Stimulated activated CD4-positive, alpha-beta T cell treated with anti-CD3 and anti-CD28 coated beads, TNF-alpha, amount 100 ng/mL, for 24 hours (primary cell): ENCODE measurements at places on chromosomes 4 and X.

DNA sequence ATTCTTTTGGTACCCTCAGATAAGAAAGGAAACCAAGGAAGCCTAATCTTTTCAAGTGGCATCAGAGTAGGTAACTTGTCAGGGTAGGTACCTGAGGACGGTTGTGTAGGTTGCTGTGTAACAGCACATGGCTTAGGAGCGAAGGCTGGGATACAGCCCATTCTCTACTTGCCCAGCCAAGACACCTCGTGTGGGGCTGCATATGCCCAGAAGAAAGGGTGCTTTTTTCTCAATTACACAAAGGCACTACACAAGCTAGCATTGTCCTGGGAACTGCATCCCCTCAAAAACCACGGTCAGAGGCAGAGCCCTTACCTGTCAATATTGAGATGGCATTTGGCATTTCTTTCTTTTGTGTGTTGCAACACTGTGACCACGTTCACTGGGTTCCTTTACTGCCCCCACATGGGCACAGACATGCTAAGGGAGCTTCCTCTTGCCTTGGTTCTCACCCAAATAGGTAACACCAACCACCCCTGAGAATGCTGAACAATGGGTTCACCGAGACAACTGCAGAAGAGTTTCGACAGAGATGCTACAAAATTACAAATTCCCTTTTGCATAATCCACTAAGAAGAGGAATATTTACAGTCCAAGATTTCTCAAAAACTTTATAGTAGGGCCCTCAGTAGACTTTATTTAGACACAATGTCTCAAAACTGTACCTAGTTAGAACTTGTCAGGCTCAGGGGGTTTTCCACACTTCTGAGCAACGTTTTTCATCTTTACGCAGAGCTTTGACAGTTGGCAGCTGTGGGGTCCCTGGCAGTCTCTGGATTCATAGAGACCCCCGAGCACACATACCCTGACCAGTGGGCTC, 35.8 kb upstream of the TNIP3 start:
- DNase-seq = no peak

DNA sequence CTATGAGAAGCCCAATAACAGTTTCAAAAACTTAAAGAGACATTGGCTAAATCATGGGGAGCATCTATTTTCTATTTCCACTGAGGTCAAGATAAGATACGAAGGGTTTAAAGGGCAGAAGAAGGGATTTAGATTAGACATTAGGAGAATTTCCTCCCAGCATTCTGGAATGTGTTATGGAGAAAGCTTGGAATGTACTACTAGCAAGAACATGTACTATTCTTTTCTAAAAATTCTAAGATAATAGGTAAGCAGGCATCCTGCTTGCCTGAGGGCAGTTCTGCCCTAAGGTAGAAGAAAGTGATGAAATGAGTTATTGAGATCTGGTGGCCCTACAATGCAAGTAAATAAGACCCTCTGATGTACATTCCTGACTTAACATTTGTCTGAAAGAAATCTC, 279.2 kb downstream of the NR3C2 start:
- DNase-seq = no peak

DNA sequence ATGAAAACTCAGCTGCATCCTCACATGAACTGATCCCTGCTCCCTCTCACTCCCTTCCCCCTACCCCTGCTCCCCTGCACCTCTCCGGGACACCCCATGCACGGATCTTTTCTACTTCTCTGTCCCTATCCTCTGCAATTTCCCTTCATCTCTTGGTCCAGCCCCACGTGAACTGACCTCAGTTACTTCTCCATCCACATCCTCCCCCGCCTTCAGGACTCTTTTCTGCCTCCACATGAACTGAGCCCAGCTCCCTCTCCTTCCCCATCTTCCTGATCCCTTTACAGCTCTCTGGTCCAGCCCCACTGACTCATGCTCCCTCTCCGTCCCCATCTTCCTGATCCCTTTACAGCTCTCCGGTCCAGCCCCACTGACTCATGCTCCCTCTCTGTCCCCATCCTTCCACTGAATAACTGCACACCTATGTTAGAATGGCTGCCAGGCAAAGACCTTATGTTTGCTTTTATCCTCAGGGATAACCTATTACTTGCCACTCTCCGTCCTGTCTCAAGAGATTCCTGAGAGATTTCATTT, 5.6 kb downstream of the CETN2 start:
- no peak for DNase-seq

DNA sequence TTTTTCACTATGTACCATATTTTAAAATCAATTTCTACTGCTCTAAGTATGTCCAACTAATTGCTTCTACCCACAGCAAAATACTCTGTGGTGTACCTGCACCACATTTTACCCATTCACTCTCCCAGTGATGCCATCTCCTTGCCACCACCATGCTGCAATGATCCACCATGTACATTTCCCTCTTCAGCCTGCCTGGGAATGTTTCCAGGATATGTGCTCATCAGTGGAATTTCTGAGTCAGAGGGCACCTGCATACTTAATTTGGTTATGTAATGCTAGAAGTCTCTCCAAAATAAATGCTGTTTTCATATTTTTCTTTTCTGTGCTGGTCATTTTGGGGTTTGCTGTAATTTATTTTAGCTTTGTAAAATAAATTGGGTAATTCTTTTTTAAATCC, 33.2 kb upstream of the OCIAD2 start:
- DNase-seq = no peak

GRCh38 chr4:42501624-42502401, 104.5 kb downstream of the SHISA3 start:
- no peak for DNase-seq

GRCh38 chr4:104248726-104249125, 246.0 kb downstream of the CXXC4 start:
- DNase-seq = no peak

GRCh38 chrX:29948653-29949052, 266.7 kb upstream of the MAGEB2 start:
- DNase-seq = no peak

DNA sequence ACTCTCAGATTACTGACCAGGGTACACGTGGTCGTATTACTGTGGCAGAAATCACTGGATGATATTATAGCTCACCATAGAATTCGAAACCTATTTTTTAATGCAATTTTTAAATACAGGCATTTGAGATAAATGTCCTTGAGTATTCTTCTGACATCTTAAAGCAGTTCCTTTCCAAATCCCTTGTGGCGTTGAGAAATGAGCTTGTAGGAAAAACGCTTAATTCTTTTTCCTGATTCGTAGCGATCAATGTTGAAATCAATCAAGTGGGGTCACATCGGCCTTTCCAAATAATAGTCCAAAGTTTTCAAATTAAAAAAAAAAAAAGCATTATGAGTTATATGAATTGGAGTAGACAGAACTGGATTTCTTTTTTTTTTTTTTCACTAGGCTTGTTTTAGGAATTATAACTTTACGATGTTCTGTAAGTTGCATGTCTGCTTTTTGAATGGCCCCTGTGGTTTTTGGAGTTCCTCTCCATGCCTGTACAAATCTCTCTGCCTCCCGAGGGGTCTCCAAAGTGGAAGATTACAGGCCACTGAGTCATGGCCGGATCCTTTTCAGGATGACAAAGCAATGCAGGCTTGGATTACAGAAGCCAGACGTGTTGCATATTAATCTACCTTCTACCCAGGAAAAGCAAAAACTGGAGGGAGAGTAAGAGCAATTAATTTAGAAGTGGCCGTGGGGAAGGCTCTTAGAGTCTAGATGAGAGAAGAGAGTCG, 226.1 kb downstream of the SHOX start:
- DNase-seq = no peak

DNA sequence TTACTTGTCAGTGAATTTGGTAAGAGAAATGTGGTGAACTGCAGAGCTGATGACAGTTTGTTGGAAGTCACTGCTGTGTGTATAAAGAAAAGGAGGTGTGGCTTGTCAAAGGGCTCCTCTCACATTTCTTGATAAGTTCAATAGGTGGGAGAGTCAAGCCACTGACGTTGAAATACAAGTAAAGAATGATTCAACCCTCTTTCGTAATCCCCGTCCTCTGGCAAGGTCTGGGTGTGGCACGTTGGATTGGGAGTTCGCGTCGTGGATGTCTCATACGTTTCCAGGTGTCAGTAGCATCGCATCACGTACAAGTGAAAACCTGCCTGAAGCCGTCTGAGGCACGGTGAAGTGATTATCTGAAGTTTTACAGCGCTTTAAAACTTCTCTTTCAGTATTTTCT, 76.4 kb downstream of the EGF start:
- DNase-seq = no peak

GRCh38 chr4:153143527-153144348, 60.5 kb upstream of the TRIM2 start:
- no peak for DNase-seq

- DNase-seq = no peak
Measured at GRCh38 chr4:143641361-143641760, 59.1 kb downstream of the FREM3 start.

DNA sequence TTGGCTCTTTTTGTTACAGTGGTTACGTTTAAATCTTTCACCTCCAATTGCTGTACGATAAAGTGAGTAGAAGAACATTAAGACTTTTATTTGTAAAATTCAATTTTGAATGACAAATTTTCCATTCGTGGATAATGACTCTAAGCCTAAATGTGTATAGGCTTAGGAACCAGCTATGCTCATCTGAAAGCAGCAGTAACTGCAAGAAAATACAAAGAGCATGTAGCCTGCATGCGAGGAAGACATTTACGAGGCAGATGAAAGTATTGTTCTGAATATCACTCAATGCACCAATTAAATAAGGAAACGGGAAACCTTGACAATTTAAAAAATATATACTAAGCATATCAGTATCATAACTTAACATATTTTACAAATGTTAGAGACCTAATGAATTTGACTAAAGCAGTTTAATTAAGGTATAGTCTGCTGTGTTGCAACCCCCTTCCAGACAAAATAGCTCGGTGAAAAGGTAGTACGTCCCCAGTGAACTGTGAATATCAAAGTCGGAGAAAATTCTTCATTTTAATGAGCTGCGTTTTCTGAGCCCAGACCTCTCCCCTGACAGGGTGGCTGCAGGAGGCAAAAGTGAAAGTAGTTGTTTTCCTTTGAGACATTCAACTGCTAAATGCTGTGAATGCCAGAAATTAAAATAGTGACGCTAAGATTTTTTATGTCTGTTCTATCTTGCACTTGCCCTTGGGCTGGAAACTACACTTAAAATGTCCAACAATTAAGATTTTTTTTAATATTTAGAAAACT, 1236.5 kb upstream of the TENM3 start:
- DNase-seq = no peak

- DNase-seq = no peak
Measured at GRCh38 chr4:81898862-81899504, 427.3 kb upstream of the RASGEF1B start.

GRCh38 chrX:41273638-41274037, 60.3 kb upstream of the DDX3X start:
- DNase-seq = no peak

DNA sequence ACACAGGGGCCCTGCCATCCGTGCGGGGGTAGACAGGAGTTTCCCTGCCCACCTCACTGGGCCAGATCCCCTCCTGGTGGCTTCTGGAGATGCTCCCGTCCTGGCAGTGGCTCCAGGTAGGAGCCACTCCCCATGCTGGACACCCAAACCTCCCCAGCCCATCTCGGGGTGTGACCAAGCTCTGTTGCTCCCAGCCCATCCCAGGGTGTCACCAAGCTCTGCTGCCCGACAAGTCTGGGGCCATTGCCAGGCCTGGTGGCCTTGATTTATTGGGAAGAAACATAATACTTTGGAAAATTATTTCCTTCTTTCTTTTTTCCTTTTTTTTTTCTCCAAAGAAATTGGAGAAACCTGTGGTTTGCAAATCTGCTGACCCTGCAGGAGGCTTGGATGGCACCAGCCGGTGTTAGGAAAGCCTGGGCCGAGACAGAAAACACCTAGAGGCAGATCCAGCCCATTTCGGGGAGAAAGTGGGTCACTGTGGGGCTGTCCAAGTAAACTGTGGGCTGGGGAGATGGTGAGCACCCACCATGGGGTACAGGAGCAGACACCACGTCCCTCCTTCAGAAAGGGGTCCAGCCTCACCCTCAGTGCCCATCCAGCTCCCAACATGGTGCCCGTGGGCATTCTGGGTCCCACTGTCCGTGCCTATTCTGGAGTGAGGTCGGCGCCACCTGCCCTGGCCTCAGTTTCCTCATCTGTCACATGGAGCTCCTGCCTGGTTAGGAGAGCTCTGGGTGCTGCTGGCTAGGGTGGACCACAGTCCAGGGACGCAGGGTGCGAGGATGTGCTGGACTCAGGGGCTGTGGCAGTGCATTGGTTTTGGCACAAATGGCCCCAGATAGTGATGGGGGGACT, 59.4 kb upstream of the ADRA2C start:
- no peak for DNase-seq

DNA sequence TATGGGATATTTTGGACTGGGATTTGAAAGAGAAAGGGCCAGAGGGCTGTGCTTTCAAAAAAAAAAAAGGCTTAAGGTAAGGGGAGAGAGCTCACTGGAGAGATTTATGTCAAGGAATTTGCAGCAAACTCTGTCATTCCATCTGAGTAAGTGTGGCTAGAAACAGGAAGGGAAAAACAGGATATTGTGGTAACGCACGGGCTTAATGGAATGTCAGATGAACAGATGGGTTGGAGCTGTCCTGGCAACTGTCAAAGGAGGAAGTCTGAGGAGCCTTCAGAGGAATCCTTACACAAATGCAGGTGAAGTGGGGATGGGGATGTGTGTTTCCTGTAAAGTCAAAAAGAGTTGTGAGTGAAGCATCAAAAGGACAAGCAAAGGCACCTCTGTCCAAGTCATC, 15.1 kb upstream of the NKX3-2 start:
- no peak for DNase-seq

- no peak for DNase-seq
Measured at GRCh38 chr4:153205757-153206156, 1.5 kb downstream of the TRIM2 start.

- DNase-seq = no peak
Measured at GRCh38 chr4:99248714-99249113, 29.7 kb upstream of the ADH6 start.

GRCh38 chr4:139672732-139673131, 7.1 kb downstream of the MGST2 start:
- DNase-seq = no peak

DNA sequence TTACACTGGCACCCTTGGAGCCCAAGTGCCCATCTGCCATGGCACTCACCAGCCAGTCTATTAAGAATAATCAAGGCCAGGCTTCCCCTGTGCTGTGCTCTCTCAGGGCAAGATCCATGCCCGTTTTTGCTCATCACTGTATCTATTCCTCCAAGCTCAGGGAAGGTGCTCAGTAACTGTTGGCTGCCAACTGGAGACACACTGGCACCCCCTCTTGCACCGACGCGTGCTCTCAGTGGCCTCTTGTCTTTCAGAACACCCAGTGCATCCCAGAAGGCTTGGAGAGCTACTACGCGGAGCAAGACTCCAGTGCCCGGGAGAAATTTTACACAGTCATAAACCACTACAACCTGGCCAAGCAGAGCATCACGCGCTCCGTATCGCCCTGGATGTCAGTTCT, 30.1 kb downstream of the NSG1 start:
- no peak for DNase-seq
